ENCODE measurements at places on chromosomes 1 and 21.

- no peak for DNase-seq
Measured at GRCh38 chr21:25737421-25737820, 2.6 kb downstream of the GABPA start.

- peak; percentile 29 for DNase-seq
Measured at GRCh38 chr1:28417441-28417922, 47.9 kb downstream of the PHACTR4 start.

- no peak for DNase-seq
Measured at GRCh38 chr1:173406783-173407230, 70.3 kb upstream of the PRDX6 start.

- DNase-seq: no peak
Measured at GRCh38 chr21:27422435-27422834, 455.5 kb upstream of the ADAMTS5 start.

DNA sequence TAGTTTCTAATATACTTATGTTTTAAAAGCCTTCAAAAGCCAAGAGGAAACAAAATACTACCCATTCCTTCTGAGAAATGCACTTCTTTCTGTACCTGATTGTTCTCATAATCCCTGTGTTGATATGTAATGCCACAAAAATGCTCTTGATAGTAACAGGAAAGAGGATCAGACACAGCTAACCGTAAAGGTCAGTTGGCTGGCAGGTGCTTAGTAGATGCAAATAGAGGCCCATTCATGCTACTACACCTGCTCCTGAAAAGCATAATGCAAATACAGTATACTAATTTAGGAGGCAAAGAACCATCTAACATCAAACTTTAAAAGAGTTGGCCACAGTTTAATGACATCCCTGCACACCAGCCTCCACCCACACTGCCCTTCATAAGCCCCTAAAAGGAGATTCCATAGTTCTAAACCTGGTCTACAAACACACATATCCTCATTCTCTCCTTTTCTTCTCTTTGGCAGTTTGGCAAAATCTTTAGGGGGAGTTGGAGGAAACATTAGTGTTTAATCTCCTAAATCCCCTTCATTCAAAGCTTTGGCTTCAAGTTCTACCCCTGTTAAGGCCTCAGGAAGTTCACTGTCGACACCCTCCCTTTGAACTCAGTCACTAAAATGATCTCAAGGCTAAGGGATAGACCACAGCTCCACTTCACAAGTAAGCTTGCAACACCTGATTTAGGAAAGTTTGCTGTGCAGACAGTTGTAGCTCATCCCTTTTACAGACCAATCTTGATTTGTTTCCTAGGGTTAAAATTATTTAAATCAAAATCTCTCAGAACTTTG, 2.9 kb upstream of the CD46 start:
- DNase-seq: no peak

- DNase-seq: no peak
Measured at GRCh38 chr1:164051782-164052181, 507.2 kb upstream of the PBX1 start.

GRCh38 chr1:184685116-184685515, 69.5 kb downstream of the EDEM3 start:
- DNase-seq: no peak

- DNase-seq: no peak
Measured at GRCh38 chr1:62712336-62713243, 24.4 kb upstream of the DOCK7 start.

GRCh38 chr1:30982937-30983336, 74.4 kb upstream of the SDC3 start:
- DNase-seq: no peak

DNA sequence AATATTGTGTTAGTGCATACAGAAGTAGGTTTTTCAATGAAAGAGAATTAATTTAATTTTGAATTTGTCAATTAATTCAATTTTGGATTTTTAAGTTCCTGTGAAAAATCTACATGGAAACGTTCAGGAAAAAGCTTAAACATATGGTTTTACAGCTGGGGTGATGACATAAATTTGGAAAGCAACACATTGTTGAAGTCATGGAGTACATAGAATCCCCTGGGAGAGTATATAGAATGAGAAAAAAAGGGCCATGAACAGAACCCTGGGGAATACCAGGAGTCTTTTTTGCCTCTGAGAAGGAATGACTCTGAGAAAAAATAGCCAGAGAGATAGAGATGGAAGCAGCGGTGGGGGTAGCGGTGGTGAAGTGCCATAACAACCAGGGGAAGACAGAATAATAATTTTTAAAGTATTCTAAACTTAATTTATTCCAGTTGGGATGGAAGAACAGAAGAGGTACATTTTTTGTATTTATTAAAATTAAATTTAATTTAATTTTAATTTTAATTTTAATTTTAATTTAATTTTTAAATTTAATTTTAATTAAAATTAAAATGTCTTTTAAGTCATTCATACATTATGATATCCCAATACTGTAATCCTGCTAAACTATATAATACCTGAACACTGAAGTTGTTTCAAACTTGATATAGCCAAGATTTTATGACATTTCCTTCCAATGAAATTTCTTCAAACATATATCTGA, 48.9 kb downstream of the NME7 start:
- no peak for DNase-seq

GRCh38 chr1:173429471-173430402, 47.4 kb upstream of the PRDX6 start:
- no peak for DNase-seq

DNA sequence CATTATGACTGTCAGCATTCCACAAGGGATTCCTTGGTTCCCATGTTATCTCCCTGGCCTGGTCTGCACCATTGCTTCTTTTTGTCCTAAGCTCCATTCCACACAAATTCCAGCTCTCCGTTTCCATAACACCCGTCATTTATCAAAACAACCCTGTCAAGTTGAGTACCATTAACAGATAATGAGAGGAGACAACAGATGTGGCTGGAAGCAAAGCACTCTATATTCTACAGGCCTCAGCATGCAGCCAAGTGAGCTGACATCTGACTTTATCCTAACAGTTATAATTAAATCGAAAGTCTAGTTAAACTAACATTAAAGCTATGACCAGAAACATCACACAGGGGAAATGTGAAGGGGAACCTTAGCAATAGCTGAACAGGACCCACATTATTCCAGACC, 110.4 kb downstream of the RERE start:
- DNase-seq: no peak

- no peak for DNase-seq
Measured at GRCh38 chr1:13627127-13627526, 43.5 kb downstream of the PDPN start.

DNA sequence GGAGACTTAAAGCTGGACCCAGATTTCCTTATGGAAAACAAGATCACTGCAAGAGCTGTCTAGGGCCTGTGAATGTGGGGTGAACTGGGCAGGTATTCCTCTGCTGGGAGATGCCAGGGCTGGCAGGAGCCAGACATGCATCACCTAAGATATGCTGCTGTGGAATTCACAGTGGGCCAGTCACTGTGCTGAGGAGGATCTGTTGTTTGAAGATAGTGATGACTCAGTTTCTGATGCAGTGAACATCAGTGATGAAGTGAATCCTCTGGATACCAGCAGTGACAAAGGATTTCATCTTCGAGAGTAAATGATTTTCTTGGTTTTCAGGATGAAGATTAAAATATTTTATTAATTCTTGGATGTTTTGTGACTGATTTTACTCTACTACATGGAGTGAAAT, 29.9 kb upstream of the CAMSAP2 start:
- no peak for DNase-seq

- no peak for DNase-seq
Measured at GRCh38 chr1:245685111-245685810, 530.5 kb downstream of the KIF26B start.

DNA sequence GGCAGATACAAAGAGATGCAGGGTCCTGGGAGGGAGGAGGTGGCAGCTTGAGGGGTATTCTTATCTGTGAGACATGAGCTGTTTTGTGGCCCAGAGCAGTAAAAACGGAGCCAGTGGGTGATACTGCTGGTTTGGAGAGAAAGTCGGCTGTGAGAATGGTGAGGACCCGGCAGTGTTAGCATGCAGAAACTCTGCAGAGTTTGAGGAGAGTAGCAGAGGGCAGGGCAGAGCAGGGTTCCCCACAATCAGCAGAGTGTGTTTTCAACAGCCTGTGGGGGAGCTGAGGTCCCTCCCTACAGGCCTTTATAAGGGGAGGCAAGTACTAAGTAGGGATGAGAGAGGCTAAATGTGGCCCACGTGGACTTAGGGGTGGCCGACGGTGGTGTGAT, 423 bp downstream of the SLAMF8 start:
- DNase-seq: no peak

DNA sequence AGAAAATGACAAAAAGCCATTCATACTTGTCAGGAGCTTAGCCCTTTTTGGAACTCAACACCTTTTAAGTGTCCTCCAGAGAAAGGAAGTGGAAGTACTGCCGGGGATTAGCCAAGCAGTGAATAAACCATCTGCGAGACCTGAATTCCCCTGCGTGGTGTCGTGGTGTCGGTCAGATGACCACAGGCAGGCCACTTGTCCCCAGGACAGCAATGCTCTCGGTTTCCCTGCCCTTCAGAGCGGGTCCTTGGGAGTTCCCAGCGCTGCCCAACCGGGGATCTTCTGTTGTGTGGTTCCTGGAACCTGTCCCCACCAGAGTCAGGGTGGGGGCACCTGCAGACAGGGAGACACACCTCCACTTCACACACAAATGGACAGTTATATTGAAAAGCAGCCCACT, 9.2 kb downstream of the GPR157 start:
- DNase-seq: no peak

- DNase-seq: no peak
Measured at GRCh38 chr1:241589521-241589920, 50.6 kb downstream of the CHML start.

GRCh38 chr1:21051177-21051825, 125.4 kb downstream of the EIF4G3 start:
- DNase-seq: no peak

DNA sequence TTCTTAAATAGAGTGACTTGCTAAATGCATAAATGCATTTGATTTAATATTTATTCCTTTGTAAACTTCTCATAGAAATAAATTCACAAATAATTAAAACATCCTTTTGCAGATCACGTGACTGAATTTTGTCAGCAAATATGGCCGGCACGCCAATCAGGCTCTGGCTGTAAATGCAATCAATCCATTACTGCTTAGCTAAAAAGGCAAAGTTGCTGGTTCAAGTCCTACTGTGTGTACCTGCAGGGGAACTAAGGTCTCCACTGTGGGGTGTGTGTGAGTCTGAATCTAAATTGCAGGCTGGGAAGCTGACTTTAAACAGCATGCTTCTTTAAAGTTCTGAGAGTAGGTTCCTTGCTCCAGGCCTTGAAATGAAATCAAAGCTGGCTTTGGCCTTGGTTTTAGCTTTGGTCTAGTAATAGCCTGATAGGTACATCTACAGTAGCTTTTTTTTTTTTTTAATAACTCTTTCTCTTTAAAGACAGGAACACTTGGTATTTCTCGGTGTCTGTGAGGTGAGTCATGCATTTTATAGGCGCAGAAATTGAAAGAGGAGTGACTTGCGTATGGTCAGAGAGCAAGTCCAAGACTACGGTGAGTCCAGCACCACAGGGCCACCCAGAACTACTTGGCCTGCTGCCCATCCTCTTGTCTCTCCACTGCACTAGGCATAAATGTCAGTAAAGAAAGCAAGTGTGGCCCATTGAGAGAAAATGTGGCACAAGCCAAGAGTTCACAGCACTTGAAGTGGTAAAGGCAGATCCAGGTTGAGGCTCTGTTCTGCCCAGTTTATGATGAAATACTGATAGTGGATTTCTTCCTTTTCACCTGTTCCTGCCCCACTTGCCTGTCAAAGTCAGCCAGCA, 36.2 kb upstream of the LYST start:
- DNase-seq: no peak

GRCh38 chr21:32519945-32520874, 65.1 kb downstream of the TCP10L start:
- DNase-seq: no peak

- no peak for DNase-seq
Measured at GRCh38 chr21:17066006-17066405, 446.8 kb upstream of the CXADR start.

DNA sequence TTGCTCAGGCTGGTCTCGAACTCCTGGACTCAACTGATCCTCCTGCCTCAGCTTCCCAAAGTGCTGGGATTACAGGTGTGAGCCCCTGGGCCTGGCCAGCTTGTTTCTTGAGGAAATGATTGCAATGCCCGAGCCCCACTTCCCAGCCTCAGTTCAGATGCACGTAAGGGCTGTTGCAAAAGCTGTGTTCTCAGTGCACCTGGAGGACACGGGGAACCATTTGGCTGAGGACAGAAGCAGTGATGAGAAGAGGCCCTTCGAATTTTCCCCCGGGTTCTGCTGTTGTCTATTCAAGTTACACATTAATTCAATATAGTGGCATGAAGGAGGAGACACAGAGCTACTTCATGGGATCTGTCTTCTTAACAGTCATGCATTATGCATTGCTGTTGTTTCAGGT, 78.8 kb upstream of the WDR26 start:
- DNase-seq: no peak

DNA sequence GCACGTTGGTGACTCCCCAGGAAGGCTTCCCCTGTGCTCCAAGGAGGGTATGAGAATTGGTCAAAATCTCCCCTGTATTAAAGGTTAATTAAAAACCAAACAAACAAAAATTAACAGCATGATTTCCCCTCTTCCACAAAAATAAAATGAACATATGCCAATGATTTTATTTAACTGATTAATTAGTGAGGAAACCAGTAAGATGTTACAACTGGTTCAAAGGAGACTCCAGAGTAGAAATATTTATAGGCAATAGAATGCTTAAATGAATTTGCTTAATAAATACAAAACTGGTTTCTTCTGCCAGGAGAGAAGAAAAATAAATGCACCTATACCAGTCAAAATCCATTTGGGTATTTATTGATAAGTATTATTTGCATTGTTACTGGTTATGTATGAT, 249.5 kb upstream of the DEPDC1 start:
- DNase-seq: no peak

GRCh38 chr1:232911027-232911599, 39.3 kb upstream of the NTPCR start:
- DNase-seq: no peak

- DNase-seq: no peak
Measured at GRCh38 chr1:67019600-67020136, 34.3 kb downstream of the SLC35D1 start.

GRCh38 chr1:165717918-165718515, 19.7 kb upstream of the ALDH9A1 start:
- DNase-seq: no peak

DNA sequence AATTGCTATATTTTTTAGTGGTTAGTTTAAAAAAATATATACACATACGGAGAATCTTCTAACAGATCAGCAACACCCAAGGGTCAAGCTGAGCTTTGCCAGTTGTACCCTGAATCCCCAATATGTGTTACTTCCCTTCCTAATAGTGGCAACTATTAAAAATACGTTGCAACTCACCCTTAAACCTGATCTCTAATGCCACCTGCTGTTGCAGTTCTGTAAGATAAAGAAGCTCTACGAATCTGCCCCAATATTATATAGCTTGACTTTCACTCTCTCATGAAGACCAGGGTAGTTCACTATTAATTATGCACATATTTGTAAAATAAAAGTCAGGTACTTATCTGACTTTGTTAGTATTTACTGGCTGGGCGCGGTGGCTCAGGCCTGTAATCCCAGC, 58.4 kb downstream of the ASH1L start:
- no peak for DNase-seq
